CD4-positive, alpha-beta memory T cell (primary cell): ENCODE measurements at places on chromosomes 7 and 10. TPM values are rescaled to one million over a fixed set of nuclear protein-coding genes. Genes with fewer than 3 reads are reported as not detected.

LIPK gene
- not detected for total RNA-seq

CADPS2 gene
- not detected for total RNA-seq

LRRD1 gene
- total RNA-seq: not detected

VSTM4 gene
- not detected for total RNA-seq

CUBN gene
- total RNA-seq: 10.9 TPM

CLDN4 gene
- total RNA-seq: not detected

PPP1R17 gene
- not detected for total RNA-seq

SEMA3C gene
- 0.50 TPM for total RNA-seq

OGDHL gene
- not detected for total RNA-seq

NUPR2 gene
- not detected for total RNA-seq

DNA sequence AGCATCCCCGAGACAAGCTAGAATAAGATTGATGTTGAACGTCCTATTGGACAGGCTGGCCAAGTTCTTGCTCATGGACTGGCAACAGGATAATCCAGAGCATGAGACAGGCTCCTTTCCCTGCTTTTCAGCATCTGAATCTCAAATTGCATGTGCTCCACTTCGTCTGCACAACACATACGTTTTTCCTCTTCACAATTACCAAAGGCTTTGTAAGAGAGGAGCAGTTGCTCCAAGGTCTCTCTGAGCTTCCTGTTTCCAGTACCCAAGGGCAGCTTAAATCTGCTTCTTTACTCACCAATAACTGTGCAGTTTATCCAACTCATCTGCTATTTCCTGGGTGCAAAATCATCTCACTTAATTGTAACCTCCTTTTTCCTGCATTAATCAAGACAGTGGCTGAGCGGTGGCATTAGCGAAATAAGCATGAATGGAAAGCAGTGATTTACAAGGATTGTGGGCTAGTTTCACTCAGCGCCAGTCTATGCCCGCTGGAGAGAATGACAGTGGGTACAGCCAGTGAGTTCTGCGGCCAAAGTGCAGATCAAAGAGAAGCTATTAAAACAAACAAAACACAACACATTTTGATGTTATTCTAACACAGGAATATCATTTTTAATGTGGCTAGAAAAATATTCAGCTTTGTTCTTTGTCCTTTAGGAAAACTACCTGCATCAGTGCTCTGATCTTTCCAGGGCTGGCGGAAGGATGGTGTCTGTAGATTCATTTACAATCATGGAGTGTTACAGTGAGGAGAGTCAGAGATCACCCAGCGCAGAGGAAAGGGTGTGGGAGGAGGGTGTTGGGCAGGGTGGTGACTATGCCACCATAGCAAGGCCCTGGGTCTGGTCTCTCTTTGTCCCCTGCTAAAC lies 79.8 kb downstream of the CHN2 start:
- H3K27ac ChIP-seq: no peak overlapping the region
- no peaks in the 10 kb centered on the region for H3K36me3 ChIP-seq
- DNase-seq: no peak
- no peaks in the 10 kb centered on the region for H3K27me3 ChIP-seq
- peaks cover 19% of the 10 kb centered on the region for H3K4me1 ChIP-seq
- no peak overlapping the region for H3K4me3 ChIP-seq

DNA sequence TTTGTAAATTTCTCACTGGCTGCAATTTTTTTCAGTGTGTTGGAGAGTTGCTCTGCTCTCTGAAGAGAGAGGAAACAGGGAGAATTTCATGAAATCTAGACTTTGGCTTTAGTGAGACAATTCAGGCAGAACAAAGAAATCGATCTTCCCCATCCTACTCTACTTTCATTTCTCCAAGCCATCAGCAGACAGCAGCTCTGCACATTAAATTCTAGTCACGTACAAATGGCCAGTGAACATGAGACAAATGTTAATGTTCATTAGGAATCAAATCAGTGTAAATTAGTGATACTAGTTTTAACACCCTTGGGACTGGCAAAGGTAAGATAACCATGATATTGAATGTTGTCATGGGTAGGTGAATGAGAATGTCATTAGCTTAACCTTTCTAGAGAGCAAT lies 140.8 kb downstream of the ANLN start:
- no peaks in the 10 kb centered on the region for H3K4me1 ChIP-seq
- H3K27ac ChIP-seq: no peak overlapping the region
- H3K36me3 ChIP-seq: no peaks in the 10 kb centered on the region
- no peak for DNase-seq
- H3K27me3 ChIP-seq: no peaks in the 10 kb centered on the region

GRCh38 chr10:98915911-98916310 lies 319.7 kb downstream of the HPSE2 start:
- H3K27me3 ChIP-seq: no peaks in the 10 kb centered on the region
- no peaks in the 10 kb centered on the region for H3K36me3 ChIP-seq
- H3K27ac ChIP-seq: no peak overlapping the region
- H3K4me1 ChIP-seq: no peaks in the 10 kb centered on the region

DNA sequence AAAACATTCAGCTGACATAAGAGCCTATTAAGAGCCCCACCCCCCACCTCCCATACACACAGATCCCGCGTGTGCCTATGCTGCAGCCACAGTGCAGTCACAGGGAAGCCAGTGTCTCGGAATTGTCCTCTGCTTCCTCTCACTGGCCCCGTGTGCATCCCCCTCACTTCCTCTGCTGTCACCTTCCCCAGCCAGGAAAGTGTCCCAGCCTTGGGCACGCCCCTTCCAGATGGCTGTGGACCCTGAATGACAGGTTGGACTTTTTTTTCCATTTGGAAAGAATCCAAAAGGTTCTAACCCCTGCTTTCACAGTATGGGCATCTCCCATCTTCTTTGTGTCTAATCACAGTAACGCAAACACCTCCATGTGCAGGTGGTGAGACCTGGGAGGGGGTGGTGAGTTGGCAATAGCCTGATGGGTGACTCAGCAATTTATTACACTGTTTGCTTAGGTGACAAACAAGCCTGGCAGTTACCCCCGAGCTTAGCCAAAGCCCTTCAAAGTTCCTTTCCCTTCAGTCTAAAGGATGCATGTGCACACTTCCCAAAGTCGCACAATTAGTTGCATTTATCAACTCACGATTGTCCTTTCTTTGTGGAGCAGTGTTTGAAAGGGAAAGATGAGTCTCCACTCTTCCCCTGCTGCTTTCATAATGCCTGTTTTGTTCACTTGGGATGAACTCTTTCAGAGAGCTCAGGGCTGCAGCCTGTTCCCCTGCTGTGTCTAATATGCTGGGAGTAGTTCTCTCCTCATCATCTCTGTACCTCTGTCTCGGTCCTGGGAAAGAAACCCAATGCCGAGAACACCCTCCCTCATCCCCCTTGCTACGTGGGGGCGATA lies 67.5 kb upstream of the EFCAB10 start:
- H3K36me3 ChIP-seq: peaks cover 36% of the 10 kb centered on the region
- no peak for DNase-seq
- H3K27ac ChIP-seq: no peak overlapping the region
- no peak overlapping the region for H3K4me3 ChIP-seq

- DNase-seq: no peak
- H3K4me1 ChIP-seq: no peaks in the 10 kb centered on the region
- H3K27ac ChIP-seq: no peak overlapping the region
Measured at GRCh38 chr10:45256246-45256645, 59.2 kb downstream of the OR13A1 start.

- H3K27ac ChIP-seq: no peak overlapping the region
- no peak for DNase-seq
- H3K4me1 ChIP-seq: no peaks in the 10 kb centered on the region
- H3K27me3 ChIP-seq: no peaks in the 10 kb centered on the region
- no peaks in the 10 kb centered on the region for H3K36me3 ChIP-seq
- H3K4me3 ChIP-seq: no peak overlapping the region
Measured at GRCh38 chr7:25712500-25712899, 439.5 kb upstream of the NFE2L3 start.

DNA sequence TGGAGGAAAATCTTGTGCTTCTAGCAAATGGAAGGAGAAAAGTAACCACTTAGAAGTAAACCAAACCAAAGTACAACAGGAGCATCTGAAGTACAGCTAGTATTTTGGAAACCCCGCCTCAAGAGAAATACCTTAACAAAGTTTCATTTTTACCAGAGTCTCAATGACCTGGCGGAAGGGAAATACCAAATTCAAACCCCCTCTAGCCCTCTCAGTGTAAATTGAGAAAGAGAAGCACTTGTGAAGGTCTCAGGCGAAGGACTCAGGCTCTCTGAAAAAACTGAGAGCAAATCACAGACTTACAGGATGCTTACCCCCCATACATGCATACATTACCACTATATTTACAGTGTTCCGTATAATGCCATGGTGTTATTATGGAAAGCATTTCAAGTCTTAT lies 70.1 kb downstream of the ZPBP start:
- no peak overlapping the region for H3K27ac ChIP-seq
- H3K27me3 ChIP-seq: no peaks in the 10 kb centered on the region
- no peaks in the 10 kb centered on the region for H3K4me1 ChIP-seq
- no peaks in the 10 kb centered on the region for H3K36me3 ChIP-seq
- H3K4me3 ChIP-seq: no peak overlapping the region

DNA sequence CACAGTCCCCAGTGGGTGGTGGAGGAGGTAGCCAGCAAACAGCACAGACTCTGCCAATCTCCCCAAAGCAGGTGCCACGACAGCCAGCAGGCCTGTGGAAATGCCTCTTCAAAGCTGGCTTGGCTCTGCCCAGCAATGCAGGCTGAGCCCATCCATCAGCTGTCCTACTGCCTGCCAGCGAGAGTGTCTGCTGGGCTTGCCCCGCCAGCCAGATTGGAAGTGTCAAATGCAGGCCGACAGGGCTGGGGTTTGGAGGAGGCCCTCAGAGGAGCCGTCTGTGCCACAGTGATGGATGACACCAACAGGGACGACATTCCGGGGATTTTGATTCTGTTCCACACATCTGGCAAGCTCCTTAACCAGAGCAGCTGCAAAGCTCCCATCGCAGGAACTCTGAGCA lies 16.7 kb downstream of the HABP2 start:
- H3K36me3 ChIP-seq: no peaks in the 10 kb centered on the region
- no peak overlapping the region for H3K4me3 ChIP-seq
- H3K4me1 ChIP-seq: no peaks in the 10 kb centered on the region
- H3K27ac ChIP-seq: no peak overlapping the region
- no peaks in the 10 kb centered on the region for H3K27me3 ChIP-seq

GRCh38 chr10:14296065-14296709 lies 34.5 kb downstream of the FRMD4A start:
- no peak overlapping the region for H3K27ac ChIP-seq
- H3K27me3 ChIP-seq: no peaks in the 10 kb centered on the region
- DNase-seq: no peak
- no peaks in the 10 kb centered on the region for H3K4me1 ChIP-seq
- no peak overlapping the region for H3K4me3 ChIP-seq

- no peak for DNase-seq
- H3K36me3 ChIP-seq: no peaks in the 10 kb centered on the region
- H3K4me1 ChIP-seq: no peaks in the 10 kb centered on the region
- no peak overlapping the region for H3K4me3 ChIP-seq
Measured at GRCh38 chr7:56121440-56121839, 5.2 kb upstream of the NUPR2 start.

DNA sequence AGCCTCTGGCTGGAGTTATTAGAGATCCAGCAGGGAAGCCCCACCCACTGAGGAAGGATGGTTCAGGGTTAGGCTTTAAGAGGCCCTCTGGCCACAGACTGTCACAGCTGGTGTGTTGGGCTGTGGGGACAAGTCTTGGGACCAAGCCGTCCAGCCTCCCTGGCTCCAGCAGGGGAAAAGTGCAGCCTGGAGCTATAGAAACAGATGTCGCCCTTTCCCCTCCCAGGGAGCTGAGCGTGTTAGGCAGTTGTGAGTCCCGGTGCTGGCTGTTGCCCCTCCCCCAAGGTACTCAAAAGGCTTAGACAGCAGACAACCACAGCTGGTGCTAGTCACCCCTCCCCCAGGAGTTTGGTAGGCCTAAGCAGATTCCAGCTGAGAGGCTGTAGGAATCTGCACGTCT lies 143.4 kb downstream of the TMEM168 start:
- no peaks in the 10 kb centered on the region for H3K27me3 ChIP-seq
- no peak for DNase-seq
- H3K36me3 ChIP-seq: no peaks in the 10 kb centered on the region
- H3K4me3 ChIP-seq: no peak overlapping the region

DNA sequence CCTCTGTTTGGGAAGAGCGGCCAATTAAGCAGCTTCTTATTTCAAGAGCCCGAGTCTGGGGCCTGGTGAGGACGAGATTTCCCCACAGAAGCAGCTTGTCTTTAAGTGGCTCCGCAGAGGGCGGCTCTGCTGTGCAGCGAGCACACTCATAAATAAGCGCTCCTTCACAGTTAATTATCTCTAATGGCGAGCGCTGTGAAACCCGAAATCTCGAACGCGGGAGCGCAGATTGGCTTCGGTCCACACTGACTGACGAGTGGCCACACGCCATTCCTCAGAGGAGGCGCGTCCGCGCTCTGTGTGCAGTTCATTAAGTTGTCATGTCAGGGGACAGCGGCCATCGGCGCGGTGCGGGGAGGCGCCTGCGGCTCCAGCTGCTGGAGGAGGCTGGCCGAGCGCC lies 560.9 kb downstream of the DNAJB6 start:
- H3K4me1 ChIP-seq: no peaks in the 10 kb centered on the region
- no peak overlapping the region for H3K4me3 ChIP-seq

DNA sequence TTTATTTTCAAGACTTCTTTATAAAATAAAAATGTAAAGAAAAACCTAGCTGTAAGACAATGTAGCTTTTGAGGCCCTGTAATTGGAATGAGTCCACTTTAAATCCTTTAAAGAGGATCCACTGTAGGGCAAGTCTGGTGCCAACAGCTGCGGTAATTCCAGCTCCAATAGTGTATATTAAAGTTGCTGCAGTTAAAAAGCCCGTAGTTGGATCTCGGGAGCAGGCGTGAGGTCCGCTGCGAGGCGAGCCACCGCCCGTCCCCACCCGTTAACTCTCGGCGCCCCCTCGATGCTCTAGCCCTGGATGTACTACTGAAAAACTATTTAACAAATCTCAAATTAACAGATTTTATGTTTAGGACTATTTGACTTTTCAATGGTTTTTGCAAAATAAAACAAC lies 414.7 kb upstream of the SEMA3C start:
- H3K27me3 ChIP-seq: no peaks in the 10 kb centered on the region
- H3K27ac ChIP-seq: no peak overlapping the region
- no peaks in the 10 kb centered on the region for H3K4me1 ChIP-seq
- no peak for DNase-seq
- no peak overlapping the region for H3K4me3 ChIP-seq

DNA sequence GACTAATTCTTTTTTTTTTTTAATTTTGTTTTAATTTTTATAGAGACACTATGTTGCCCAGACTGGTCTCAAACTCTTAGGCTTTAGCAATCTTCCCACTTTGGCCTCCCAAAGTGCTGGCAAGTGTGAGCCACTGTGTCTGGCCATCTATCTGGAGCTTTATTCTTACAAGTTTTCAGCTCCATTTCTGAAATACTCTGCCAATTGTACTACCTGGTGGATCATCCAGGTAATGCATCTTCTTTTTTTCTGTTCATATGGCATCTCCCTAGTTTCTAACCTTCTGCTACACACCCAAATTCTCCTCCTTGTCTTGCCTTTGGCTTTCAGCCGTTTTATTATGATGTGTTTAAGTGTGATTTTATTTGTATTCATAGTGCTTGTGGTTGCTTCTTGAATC lies 40.2 kb downstream of the ZNF365 start:
- no peaks in the 10 kb centered on the region for H3K4me1 ChIP-seq
- no peaks in the 10 kb centered on the region for H3K36me3 ChIP-seq
- H3K27ac ChIP-seq: no peak overlapping the region
- no peak for DNase-seq
